ENCODE measurements at places on chromosomes 16 and 17.

DNA sequence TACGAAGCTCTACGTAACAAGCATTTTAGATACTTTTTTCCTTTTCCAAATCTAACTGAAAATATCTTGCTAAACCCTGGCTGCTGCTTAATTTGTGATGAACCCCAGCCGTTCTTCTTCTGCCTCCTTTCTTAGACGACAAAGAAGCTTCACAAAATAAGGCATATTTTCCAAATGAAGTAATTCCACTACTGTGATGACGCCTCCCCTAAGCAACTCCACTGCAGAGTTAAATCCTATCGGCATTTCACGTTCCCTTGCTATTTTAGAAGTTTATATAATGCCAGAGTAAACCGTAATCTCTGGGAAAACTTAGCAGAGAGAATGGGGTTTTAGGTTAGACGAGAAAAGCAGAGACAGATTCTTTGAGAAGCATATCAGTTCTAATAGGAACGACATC is 683.1 kb upstream of the SALL1 start:
- DNase-seq = no peak

DNA sequence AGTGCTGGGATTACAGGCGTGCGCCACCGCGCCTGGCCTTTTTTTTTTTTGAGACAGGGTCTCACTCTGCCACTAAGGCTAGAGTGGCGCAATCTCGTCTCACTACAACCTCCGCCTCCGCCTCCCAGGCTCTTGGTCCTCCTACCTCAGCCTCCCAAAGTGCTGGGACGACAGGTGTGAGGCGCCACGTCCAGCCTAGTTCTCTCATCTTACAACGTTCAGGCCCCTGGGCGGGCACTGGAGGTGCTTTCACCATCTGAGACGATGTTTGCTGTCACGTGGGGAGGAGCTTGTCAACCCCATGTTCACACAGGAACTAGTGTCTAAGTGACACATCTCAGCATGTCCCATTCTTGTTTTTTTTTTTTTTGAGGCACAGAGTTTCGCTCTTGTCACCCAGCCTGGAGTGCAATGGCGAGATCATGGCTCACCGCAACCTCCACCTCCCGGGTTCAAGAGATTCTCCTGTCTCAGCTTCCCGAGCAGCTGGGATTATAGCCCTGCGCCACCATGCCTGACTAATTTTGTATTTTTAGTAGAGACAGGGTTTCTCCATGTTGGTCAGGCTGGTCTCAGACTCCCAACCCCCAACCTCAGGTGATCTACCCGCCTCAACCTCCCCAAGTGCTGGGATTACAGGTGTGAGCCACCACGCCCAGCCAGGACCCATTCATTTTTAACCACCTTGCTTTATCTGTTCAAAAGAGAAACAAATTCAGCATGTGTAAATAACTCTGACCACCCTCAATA is 5.2 kb upstream of the FANCA start:
- DNase-seq = no peak

GRCh38 chr16:4864728-4865127 is 17.4 kb downstream of the UBN1 start:
- DNase-seq = no peak

- DNase-seq = no peak
Observed at GRCh38 chr16:12994402-12994801, 93.0 kb downstream of the SHISA9 start.

- no peak for DNase-seq
Observed at GRCh38 chr17:40935624-40936023, 1.8 kb downstream of the KRT23 start.

- DNase-seq = no peak
Observed at GRCh38 chr16:66494916-66495315, 55.0 kb downstream of the TK2 start.

DNA sequence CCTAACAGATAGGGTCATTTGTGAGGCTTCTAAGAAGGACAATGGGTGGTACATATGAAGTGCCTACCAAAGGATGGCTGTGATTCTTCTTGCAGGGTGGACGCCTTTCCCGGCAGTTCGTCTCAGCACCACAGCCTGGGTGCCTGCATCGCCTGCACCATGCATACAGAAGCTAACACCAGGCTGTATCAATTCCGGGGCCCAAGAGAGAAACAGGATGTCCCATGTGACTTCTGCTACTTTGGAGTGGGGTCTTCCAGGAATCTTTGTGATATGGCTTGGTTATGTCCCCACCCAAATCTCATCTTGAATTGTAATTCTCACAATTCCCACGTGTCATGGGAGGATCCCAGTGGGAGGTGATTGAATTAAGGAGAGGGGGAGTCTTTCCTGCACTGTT is 251.6 kb upstream of the TNRC6C start:
- no peak for DNase-seq

- no peak for DNase-seq
Observed at GRCh38 chr17:63282455-63282854, 163.7 kb downstream of the CYB561 start.

GRCh38 chr16:318628-319027 is 33.9 kb downstream of the AXIN1 start:
- no peak for DNase-seq

DNA sequence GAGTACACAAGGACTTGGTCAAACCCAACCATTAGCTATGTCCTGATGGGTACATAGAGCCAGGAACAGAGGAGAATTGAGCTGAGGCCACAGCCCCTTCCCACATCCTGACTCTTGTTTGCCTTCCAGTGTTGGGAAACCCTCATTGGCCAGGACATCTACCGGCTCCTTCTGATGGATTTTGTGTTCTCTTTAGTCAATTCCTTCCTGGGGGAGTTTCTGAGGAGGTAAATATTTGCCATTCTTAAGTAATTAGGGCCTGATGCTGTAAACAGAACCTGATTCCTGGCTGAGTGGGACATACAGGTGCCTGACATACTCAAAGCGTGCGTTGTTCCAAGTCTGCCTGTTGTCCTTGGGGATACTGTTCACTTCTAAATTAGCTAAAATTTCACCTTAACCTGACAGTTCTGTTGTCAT is 42.6 kb downstream of the GDE1 start:
- no peak for DNase-seq

GRCh38 chr17:9021158-9021991 is at the start of gene NTN1:
NTN1 (plus strand) TSS chr17:9021510; CDS start chr17:9022374, 864 bp downstream.
- peak; percentile 77 for DNase-seq

DNA sequence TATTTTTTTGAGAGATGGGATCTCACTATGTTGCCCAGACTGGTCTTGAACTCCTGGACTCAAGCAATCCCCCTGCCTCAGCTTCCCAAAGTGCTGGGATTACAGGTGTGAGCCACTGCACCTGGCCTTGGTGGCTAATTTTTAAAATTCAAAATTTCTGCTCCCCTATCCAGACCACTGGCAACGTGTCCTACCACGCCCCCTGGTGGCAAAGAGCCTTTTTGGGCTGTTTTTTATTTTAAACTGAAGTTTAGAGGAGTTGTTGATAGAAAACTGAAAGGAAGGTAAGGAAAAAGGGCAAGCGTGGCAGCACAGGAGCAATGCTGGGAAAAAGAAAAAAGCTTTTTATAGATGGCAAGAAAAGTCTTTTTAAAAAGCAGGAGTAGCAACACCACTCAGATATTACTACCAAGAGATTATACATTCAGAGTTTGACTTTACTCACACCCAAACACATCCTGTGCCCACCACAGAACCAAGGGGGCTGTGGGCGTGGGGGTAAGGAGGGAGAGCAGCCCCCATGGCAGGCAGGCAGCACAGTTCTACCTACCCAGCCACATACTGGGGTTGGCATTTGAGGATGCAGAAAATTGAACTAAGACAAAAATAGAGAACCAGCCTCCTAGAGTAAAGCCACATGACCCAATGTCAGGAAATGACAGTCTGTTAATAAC is 4.2 kb upstream of the MXRA7 start:
- DNase-seq = peak; percentile 65

DNA sequence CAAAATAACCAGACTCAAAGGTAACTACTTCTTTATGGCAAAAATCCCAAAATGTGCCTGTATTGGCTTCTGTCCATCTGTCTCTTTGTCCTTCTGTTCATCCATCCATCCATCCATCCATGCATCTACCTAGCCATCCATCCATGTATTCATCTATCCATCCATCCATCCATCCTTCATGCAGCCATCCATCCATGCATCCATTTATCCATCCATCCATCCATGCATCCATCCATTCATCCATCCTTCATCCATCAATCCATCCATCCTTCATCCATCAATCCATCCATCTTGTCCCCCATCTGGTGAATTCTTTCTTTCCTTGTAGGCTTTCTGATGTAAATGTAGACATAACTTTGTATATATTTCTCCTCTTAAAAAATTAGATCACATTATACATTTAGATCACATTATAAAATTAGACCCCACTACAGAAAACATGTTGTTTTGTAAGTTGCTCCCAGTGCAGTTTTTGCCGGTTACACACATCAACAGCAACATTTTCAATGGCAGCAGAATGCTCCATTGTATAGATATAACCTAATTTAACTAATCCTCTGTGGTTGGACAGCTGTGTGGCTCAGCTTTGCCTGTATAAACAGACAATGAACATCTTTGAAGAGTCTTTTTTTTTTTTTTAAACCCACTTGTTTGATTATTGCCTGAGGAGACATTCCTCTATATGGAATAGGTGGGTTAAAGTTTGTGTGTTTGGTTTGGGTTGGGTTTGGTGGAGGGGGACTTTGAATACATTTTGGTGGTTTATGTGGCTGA is 72.0 kb downstream of the MSI2 start:
- no peak for DNase-seq

GRCh38 chr17:57420734-57421717 is 164.7 kb downstream of the MSI2 start:
- no peak for DNase-seq

DNA sequence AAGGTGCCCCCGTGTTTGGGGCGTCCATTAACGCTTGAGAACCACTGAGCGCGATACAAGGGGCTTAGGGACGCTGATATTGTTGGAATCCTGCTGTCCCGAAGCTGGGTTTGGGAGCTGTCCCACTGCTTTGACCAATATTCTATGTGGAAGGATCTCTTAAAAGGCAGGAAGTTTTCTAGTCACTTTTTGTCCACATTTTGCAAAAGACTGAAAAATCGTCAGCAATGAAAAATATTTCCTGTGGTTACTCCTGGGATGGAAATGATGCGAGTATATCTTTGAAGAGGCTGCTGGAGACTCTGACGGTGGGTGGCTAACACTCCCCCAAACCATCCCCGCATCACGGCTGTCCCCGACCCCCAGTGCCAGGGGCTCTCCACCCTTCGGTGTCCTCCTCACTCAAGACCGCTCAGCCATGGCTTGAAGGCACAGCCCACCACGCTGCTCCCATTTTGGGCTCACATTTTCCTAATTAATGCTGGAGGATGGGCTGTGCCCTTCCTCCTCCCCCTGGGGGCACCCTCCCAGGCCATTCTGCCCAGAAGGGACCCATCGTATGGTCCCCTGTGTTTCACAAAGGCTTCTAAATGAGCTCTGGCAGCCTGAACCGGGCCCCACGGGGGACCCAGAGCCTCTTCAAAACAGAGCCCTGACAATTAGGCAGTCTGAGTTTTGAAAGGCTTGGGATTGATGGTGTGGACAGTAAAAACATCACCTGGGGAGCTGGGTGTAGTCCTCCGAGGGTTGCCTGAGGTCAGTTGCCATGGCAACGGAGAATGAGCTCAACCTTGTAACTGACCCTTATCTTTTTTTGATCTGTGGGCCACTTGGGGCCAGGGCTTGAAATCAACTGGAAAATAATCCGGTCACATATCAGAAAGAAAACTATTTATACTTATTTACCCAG is 158.6 kb downstream of the C16orf78 start:
- DNase-seq = no peak

DNA sequence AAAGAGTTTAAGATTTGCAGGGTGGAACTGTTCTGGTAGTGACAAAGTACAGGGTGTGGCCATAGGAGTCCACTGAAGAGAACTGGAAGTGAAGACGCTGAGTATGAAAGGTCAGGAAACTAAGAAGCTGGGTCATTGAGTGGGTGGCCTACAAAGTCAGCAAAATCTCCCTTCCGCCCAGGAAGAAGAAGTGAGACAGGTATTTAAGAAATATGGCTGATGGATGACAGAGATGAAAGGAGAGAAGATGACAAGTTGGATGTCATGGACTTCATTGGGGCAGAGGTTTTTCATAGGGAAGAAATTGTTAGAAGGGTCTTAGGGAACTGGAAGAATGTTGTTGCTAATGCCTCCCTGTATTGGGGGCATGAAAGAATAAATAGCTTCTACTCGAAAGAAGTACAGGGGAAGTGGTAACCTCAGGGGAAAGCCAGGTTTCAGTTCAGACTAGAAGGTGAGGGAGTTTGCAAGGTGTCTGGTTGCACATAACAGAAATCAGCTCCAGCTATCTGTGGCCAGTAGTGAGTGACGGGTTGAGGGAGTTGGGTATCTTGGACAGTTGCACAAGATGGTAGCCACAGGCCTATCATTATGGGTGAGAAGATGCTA is 33.6 kb upstream of the MED13 start:
- no peak for DNase-seq

- DNase-seq = peak; percentile 90
Observed at GRCh38 chr17:78343187-78343542, 16.7 kb downstream of the SOCS3 start.

DNA sequence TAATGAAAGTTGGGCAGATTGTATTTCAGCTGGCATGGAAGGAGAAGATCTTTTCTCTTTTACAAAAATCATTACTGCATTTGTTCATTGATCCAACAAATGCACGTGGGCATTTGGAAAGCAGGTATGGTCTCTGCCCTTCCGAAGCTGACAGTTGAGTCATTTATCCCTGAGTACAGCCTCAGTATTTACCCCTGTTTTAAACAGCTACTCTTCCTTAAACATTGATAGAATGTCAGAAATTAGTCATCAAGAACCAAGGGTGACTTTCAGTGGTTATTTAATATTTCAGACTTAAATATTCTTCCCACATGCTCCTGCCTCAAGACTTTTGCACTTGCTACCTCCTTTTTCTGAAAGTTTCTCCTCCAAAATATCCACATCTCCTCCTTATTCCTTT is 226.7 kb upstream of the HSBP1 start:
- DNase-seq = no peak

DNA sequence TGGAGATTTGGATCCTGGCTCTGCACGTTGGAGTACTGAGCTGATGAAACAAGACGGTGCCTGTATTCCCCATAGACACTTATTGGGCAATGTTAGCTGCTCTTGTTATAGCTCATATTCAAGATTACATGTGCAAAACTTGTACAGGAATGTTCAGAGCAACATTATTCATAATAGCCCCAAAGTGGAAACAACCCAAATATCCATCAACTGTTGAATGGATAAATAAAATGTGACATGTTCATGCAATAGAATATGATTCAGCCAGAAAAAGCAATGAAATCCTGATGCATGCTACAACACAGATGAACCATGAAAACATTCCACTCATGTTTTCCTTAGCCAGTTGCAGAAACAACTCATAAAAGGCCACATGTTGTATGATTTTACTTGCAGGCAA is 5.7 kb upstream of the SDR42E1 start:
- DNase-seq = no peak

GRCh38 chr17:46940692-46941404 is 17.9 kb downstream of the GOSR2 start:
- DNase-seq = peak; percentile 86
